NCI-H446 treated with DMSO at 0.1 percent for 48 hours (cell line): ENCODE measurements at places on chromosomes 11 and 22.

- no peak for DNase-seq
These were observed 96.2 kb downstream of the RASSF10 start for GRCh38 chr11:13105237-13105844.

GRCh38 chr22:17786435-17787161 lies 12.3 kb upstream of the BID start:
- no peak for DNase-seq

- DNase-seq = no peak
These were observed 20.7 kb downstream of the PLEKHA7 start for GRCh38 chr11:16993495-16993894.

DNA sequence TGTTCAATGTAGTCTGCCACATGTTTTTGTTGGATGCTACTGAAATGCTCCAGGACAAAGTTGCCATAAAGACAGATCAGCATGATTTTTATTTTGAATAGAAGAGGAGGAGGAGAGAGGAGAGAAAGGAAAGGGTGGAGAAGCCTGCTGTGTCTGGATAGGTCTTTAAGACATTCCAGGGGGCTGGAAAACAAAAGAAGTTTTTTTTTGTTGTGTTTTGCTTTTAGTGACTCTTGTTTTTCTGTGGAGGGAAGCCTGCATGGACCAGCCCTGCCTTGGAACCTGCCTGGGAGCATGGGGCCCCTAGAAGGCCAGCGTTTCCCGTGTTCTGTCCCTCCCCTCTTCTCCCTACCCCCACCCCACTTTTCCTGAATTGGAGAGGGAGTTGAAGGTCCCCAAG lies 2.3 kb downstream of the TSPAN18 start:
- no peak for DNase-seq

GRCh38 chr11:18700375-18700774 lies 1.8 kb downstream of the TMEM86A start:
- no peak for DNase-seq

DNA sequence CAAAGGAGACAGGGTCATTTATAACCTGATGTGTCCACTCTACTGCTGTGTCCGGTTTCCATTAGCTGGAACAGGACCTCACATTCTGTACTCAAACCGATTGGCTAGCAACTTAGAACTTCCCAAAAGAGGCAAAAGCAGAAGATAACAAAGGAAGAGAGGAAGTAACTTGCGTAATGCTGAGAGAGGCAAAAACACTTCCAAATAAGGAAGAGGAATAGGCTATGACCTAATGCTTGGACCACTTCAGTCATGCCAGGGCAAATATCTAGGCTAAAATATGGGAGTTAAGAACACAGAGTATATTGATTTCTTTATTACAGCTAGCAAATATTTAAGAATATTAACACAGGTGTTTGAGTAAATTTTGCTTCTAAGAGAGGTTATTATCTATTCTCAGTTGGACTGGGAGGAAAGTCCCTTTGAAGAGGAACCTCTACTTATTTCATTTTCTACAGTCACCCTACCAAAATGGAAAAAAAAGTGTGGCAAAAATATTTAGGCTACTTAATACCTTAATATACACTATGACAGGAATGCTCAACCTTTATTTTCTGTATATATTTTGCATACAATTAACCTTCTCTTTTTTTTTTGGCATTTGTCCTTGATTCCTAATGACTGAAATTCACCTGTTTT lies 499.8 kb upstream of the CHORDC1 start:
- DNase-seq = no peak

DNA sequence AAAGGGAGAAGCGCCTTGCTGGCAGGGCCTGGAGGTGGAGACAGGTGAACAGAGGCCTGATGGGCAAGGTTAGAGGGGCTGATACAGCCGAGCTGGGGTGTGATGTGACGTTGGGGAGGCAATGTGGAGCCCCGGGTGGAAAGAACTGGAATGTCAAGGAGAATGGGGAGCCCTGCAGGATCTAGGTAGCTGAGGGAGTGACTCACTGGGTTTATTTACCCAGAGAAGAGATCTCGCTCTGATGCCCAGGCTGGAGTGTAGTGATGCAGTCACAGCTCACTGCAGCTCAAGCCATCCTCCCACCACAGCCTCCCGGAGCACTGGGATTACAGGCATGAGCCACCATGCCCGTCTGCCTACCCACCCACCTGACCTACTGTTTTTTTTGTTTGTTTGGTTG lies 1.9 kb upstream of the CYB5R3 start:
- no peak for DNase-seq

DNA sequence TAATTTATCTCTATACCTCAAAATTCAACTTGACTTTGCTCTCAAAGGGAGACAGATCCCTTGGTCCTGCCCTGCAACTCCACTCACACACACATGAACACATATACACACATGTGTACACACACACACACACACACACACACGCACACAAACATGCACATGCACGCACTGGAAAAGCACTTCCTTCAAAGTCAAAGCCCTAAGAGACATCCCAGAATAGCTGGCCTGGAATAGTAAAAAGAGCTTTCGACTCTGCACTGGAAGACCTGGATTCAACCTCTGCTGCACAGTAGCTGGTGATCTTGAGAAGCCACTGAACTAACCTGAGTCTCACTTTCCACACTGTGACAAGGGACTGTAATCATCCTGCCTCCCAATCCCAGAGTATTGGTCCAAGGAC lies 26.8 kb downstream of the TENM4 start:
- DNase-seq = no peak

- no peak for DNase-seq
These were observed 3.0 kb downstream of the UFD1 start for GRCh38 chr22:19476023-19476422.

DNA sequence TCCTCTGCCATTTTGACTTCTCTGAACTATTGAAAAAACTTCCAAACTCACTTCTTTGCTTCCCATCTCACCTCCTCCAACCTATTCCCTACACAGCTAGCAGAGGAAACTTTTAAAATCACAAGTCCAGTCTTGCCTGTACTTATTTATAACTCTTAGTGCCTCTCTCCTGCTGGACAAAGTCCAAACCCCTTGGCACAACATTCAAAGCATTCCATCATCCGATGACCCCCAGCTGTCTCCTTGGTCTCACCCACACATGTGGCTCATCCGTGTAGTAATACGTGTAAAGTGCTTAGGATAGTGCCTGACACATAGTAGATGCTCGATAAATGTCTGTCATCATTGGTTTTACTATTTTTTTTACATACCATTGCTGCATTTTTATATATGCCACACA lies 101.4 kb downstream of the PARVA start:
- no peak for DNase-seq

DNA sequence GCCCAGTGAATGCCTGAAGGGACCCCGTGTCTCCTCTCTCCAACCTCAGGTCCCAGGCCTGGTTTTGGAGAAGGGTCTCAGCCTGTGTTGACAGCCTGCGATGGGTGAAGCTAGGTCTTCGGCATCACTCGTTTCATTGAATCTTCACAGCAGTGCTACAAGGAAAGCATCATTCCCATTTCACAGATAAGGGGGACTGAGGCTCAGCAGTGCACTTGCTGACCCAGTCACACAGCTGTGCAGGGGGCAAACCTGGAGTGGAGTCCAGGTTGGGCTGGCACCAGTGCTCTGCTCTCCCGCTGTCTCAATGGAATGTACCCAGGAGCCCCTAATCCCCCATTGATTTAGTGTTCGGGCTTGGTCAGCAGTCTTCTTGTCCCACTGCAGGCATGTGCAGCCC lies 10.9 kb upstream of the YWHAH start:
- no peak for DNase-seq

GRCh38 chr11:18692941-18693760 lies 5.4 kb upstream of the TMEM86A start:
- DNase-seq = no peak

DNA sequence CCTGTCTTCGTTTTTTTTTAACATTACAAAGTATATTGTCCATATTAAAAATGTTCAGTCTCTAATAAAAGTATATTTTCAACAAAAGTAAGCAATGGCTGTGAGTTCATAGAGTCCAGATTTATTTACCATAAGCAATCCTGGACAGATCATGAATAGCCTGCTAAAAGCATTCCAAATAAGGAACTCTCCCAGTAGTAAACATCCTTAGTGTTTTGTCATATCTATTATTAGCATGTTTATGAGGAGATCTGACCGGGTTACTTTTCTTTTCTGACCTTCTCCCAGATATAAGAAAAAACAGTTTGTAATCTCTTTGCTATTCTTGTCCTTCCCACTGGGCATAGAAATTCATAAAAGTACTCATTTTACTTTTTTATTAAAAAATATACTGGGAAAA lies 403.9 kb upstream of the ANO3 start:
- no peak for DNase-seq

GRCh38 chr11:118002541-118003423 lies 16.6 kb downstream of the IL10RA start:
- no peak for DNase-seq

- no peak for DNase-seq
These were observed 57.1 kb upstream of the OLFML1 start for GRCh38 chr11:7428196-7428595.

GRCh38 chr11:7603031-7603781 lies 70.1 kb downstream of the CYB5R2 start:
- no peak for DNase-seq

DNA sequence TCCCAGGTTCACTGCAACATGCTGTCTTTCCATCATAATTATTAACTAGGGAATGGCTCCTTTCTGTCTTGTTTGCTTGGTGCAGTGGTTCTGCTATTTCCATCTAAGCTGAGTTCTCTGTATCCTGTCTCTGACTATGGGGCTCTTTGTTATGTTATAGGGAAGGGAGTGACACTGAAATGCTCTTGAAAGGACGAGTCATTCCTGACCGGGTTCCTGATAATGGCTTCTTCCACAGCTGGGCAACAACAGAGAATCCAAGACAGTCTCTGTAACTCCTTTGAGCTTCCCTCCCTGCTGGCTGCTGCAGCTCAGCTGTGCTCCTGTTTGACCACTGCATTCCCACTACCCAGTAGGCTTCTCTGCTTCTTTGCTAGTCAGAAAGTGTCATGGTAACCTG lies 24.1 kb downstream of the OR2AT4 start:
- no peak for DNase-seq

- DNase-seq = no peak
These were observed 26.3 kb downstream of the FADS2 start for GRCh38 chr11:61854206-61854895.

DNA sequence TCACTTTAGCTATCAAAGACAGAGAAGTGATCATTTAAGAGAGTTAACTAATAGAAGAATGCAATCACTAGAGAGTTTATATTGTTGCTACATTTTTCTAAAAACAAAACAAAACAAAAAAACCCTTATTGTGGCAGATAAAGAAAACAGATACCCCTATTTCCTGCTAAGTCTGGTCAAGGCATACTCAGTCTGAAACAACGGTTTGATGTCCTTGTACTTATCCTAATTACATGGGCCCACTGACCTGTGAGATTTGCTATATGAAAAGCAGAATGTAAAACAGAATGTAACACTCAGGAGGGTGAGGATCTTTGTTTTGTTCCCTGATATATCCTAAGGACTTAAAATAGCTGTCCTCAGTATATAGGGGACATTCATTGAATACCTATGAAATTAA lies 24.6 kb downstream of the MAML2 start:
- no peak for DNase-seq

- no peak for DNase-seq
These were observed 39.7 kb downstream of the ME3 start for GRCh38 chr11:86632499-86633269.

- no peak for DNase-seq
These were observed 19.6 kb upstream of the CCDC134 start for GRCh38 chr22:41780746-41781505.

GRCh38 chr11:125948278-125949051 lies 2.6 kb downstream of the VSIG10L2 start:
- no peak for DNase-seq

- DNase-seq = peak; percentile 19
These were observed 33.4 kb downstream of the FDX1 start for GRCh38 chr11:110463153-110463552.

- no peak for DNase-seq
These were observed 39.2 kb downstream of the TMEM135 start for GRCh38 chr11:87076874-87077429.

- DNase-seq = no peak
These were observed 39.9 kb downstream of the PTPRJ start for GRCh38 chr11:48020092-48020755.

GRCh38 chr11:85805387-85805786 lies 5.6 kb downstream of the SYTL2 start:
- DNase-seq = no peak

- DNase-seq = no peak
These were observed 9.9 kb upstream of the CARD18 start for GRCh38 chr11:105149477-105149876.

- DNase-seq = no peak
These were observed 1422.7 kb downstream of the BRD1 start for GRCh38 chr22:48404801-48405447.

DNA sequence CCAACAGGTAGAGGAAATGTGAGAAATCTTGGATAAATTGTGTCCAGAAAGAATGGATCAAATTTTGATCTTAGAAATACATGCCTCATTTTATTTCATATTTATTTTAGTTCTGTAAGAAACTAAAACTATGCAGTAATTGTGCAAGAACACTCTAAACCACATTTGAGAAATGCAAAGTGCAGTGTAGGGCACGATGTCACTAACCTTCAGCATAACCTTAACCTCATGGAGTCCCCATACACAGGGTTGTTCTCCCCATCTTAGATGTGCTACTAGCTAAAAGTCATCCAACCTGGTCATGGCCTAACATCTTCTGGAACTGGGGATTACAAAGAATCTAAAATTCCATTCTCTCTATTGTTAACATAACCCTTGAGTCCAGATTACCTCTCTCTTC lies 48.4 kb upstream of the ARHGAP42 start:
- no peak for DNase-seq

DNA sequence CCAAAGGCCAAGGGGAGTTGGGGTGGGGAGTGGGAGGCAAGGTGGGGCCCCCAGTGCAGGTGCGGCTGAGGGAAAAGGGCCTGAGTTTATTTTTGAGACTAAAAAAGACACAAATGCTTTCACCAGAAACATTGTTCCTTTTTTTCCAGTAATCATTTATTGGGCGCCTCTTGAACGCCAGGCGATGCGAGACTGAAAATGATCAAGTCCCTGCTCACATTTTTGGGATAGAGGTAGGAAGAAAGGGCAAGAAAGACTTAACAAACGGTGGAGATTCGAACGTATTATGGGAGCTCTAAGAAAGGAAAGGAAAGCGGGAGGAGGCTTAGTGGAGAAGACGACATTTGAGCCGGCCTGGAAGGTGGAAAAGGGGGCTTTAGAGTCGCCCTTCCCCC lies 796 bp upstream of the SF3B2 start:
- DNase-seq = no peak

DNA sequence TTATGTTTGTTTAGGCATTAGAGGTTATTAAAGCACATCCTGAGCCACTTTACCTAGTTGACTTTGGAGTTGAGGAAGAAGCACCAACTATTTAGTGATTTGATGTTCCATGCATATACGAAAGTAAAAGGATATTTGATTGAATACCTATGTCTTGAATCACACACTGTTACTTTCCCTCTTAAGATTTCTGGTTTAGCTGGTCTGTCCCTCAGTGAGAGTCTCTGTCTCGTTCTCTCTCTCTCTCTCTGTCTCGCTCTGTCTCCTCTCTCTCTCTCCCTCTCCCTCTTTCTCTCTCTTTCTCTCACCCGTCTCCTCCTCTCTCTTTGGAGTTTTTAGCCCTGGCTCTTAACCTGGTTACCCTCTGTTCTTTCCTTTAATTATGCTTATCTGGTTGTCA lies 11.0 kb downstream of the CTNND1 start:
- no peak for DNase-seq

- no peak for DNase-seq
These were observed 511.2 kb downstream of the BUD13 start for GRCh38 chr11:116261606-116262005.
